ENCODE measurements at places on chromosomes 4 and X. TPM values are rescaled to one million over a fixed set of nuclear protein-coding genes. Genes with fewer than 3 reads are reported as not detected.

DNA sequence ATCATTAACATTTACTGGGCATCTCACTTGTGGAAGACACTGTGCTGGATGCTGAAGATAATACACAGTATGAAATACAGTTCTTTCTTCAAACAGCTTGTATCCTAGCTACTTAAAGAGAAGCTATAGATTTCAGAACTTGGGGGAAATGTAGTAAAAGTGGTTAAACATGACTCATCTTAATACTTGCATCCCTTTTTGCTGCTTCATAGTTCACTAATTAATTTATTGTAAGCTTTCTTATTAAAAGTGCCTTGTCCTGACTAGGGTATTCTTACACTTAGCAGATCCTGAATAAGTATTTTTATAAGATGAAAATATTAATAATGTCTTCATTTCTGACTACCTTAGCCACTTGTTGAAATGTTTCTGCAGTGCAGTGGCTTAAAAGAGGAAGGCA, 132.8 kb upstream of the STIM2 start:
- no peak overlapping the region for H3K27ac ChIP-seq
- no peak overlapping the region for H3K4me3 ChIP-seq
- H3K27me3 ChIP-seq, result no peaks in the 10 kb centered on the region
- H3K4me1 ChIP-seq, result no peaks in the 10 kb centered on the region

The EOLA2 gene
- total RNA-seq, result 15.9 TPM

DNA sequence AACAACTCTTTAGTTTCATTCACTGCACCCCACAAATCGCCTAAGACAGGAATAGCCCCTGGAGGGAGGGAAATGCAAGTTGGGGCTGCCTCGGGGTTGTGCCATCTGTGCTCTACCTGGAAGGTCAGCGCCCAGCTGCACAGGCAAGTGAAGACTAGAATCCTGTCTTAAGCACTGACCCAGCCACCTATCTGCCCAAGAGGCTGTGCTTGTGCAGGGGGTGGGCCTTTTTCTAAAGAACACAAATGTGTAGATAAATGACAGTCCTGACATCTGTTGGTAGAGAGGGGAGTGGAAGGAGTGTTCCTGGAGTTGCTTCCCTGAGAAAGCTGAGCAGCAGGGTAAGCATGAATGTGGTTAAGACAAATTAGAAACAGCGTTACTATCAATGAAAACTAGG, 15.7 kb downstream of the ZNF518B start:
- H3K4me1 ChIP-seq, result no peaks in the 10 kb centered on the region
- DNase-seq, result no peak
- H3K4me3 ChIP-seq, result no peak overlapping the region
- no peak overlapping the region for H3K27ac ChIP-seq

- H3K27ac ChIP-seq, result peak overlapping the region; percentile 5
- DNase-seq, result no peak
Observed at GRCh38 chr4:52984462-52984881, 122.4 kb downstream of the RASL11B start.

GRCh38 chrX:75609406-75609805, 86.6 kb upstream of the ZDHHC15 start:
- H3K36me3 ChIP-seq, result no peaks in the 10 kb centered on the region
- H3K4me1 ChIP-seq, result no peaks in the 10 kb centered on the region
- H3K27ac ChIP-seq, result no peak overlapping the region
- H3K4me3 ChIP-seq, result no peak overlapping the region

All from hepatocyte (in vitro differentiated cells).